ENCODE measurements at places on chromosomes 11 and 22. TPM values are rescaled to one million over a fixed set of nuclear protein-coding genes. Genes with fewer than 3 reads are reported as not detected.

DNA sequence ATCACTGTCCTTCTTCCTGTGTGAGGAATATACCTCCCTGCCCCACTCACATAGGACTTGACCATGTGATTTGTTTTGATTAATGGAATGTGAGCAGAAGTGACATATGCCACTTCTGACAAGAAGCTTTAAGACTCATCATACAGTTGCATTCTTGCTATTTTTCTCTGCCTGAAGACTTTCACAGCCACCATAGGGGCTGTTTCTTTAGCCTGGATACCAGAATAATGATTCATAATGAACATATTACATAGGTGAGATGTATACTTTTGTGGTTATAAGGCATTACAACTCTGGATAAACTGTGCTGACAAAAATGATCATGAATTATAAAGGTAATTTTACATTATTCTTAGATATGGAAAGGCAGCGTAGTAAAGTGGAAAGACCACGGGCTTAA lies 798.0 kb downstream of the DLG2 start:
- DNase-seq: no peak

GRCh38 chr22:25111579-25112517 lies 87.8 kb upstream of the CRYBB3 start:
- peak; percentile 78 for DNase-seq

GRCh38 chr11:73343076-73343873 lies 32.9 kb upstream of the RELT start:
- DNase-seq: no peak

- DNase-seq: no peak
These were observed 46.0 kb downstream of the DENND5A start for GRCh38 chr11:9219115-9219514.

- no peak for DNase-seq
These were observed 91.6 kb upstream of the SLC22A12 start for GRCh38 chr11:64499261-64500004.

GRCh38 chr11:33172996-33173395 lies 11.7 kb upstream of the CSTF3 start:
- DNase-seq: no peak

DNA sequence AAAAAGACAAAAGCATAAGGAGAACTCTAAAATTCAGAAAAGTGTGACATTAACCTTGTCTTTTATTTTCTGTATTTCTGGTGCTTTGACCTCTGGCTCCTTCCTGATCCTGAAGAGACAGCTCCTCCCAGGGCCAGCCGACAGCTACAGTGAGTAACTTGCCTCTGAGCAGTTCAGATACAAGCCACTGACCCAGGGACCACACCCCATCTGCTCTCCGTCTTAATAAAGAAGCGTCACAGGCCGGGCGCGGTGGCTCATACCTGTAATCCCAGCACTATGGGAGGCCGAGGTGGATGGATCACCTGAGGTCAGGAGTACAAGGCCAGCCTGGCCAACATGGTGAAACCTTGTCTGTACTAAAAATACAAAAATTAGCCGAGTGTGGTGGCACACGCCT lies 6.5 kb downstream of the MLC1 start:
- DNase-seq: no peak

DNA sequence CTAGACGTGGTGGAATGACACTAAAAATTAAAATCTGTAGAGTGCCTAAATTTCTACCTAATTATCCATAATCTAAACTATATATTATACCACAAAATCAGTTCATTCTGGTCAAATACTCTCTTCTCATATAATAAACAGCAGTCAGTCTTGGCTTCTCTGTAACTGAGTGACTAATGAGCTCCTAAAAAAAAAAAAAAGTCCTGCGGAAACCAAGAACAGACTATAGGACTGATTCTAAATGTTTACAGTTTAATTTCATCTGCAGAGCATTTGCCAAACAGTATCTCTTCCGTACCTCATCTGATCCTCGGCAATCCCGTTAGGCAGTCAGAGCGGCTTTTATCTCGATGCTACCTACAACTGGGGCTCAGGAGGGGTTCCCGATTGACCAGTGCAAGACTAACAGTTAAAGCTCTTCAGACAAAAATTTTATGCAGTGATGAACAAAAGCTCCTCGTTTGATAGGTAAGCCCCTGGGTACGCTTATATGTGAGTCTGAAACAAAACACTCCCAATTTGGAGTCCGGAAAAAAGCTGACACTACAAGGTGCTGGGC lies 686 bp downstream of the KIF18A start:
- no peak for DNase-seq

DNA sequence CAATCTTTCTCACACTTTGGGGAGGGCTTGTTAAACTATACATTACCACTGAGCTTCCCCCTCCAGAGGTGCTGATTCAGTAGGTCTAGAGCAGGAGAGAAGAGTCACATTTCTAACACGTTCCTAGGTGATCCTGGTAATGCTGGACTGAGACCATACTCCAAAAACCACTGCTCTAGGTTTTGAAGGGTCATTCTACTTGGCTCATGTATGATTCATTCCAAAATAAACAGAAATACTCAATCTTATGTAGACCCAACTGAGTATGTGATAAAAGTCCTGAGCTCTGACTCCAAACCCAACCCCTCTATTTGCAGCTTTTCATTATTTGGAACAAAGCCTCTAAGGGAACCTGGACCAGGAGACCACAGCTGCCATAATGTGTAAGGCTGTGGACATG lies 782.9 kb upstream of the CCDC90B start:
- no peak for DNase-seq

- no peak for DNase-seq
These were observed 564.9 kb downstream of the CNTN5 start for GRCh38 chr11:99585606-99586005.

PLEKHA7 gene
- total RNA-seq: 9.8 TPM

SAA1 gene
- total RNA-seq: 818 TPM

ZBED5 gene
- 33.8 TPM for total RNA-seq

OR8B2 gene
- total RNA-seq: not detected

FJX1 gene
- total RNA-seq: 8.3 TPM

LINC01488 gene
- not detected for total RNA-seq

SCGB1D2 gene
- 476 TPM for total RNA-seq

XPNPEP3 gene
- total RNA-seq: 11.5 TPM

HTR3B gene
- not detected for total RNA-seq

GGTLC2 gene
- not detected for total RNA-seq
